Muscle of arm (tissue), 14 donors: ENCODE measurements at places on chromosomes 16 and 17.

- no peak for DNase-seq
These were observed 5.2 kb downstream of the KRT14 start for GRCh38 chr17:41581366-41582060.

DNA sequence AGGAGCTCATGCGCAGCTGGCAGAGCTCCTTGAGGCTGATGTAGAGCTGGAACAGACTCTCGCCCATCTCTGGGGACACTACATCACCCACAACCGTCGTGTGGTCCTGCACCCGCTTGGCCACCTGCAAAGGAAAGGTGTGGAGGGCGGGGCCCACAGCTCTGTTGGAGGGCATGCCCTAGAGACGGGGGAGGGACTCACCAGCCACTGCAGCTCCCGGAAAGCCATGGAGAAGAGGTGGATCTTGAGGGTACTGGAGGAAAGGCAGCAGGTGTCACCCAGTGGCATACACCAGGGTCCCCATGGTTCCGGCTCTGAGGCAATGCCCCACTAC, 8.6 kb downstream of the UNC13D start:
- DNase-seq = no peak

DNA sequence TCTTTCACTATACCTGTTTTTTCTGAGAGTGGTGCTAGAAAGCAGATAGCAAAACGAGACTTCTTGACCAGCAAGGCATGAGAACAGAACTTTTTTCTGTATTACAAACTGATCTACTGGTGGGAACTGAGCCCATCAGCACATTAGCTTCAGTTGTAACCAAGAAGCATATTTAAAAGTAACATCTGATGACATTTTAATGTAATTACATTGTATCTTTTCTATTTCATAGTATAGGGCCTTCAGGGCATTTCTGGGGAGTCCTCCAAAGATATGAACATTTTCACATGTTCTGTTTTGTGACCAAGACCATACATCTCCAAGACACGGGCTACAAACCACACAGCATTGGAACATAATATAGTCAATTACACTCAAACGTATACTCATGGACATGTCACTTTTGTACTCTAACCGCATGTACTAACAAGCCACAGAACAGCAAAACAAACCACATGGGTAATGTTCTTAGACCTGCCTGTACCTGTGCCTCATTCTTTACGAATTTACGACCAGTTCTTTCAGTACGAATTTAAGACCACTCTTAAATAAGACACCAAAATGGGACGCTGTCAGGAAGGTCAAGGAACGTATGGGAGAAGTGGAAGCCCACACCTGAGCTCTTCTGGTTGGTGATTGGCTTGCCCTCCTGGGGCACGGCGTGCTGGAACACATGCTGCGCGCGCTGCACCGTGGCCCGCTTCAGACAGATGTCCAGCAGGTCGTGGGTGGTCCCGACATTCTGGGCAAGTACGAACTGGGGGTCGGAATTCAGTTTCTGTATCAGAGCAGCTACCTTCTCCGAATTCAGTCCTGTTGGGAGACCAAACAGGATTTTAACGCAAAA, 825 bp downstream of the BLMH start:
- peak; percentile 26 for DNase-seq

GRCh38 chr16:19662351-19662750, 55.7 kb downstream of the KNOP1 start:
- no peak for DNase-seq

- DNase-seq = no peak
These were observed 122.2 kb downstream of the C16orf78 start for GRCh38 chr16:49495596-49496355.

GRCh38 chr17:17888821-17889220, 52.0 kb upstream of the SREBF1 start:
- no peak for DNase-seq

GRCh38 chr16:63945806-63946205, 1176.1 kb downstream of the CDH11 start:
- DNase-seq = no peak

GRCh38 chr16:17471719-17472461, 1.1 kb upstream of the XYLT1 start:
- no peak for DNase-seq

GRCh38 chr16:87829988-87830672, 39.2 kb downstream of the SLC7A5 start:
- no peak for DNase-seq
